Lung microvascular endothelial cell (primary cell): ENCODE measurements at places on chromosomes 3 and 15. TPM values are rescaled to one million over a fixed set of nuclear protein-coding genes. Genes with fewer than 3 reads are reported as not detected.
A peak's percentile ranks its signal among the peaks of the same experiment; 100 is the strongest.

DNA sequence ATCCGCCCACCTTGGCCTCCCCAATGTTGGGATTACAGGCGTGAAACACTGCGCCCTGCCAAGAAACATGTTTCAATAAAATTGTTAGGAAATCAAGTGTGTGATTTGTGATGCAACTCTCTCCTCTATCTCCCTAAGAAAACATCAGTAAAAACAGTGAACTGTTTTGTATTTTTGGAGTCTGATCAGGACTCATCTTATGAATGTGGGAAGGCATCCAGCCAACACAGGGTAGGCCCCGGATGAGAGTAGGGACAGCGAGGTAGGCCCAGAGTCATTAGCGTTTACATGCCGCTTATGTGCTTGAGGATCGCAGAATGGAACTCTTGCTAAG, 884 bp upstream of the GLYCTK start:
- no peak for DNase-seq

DNA sequence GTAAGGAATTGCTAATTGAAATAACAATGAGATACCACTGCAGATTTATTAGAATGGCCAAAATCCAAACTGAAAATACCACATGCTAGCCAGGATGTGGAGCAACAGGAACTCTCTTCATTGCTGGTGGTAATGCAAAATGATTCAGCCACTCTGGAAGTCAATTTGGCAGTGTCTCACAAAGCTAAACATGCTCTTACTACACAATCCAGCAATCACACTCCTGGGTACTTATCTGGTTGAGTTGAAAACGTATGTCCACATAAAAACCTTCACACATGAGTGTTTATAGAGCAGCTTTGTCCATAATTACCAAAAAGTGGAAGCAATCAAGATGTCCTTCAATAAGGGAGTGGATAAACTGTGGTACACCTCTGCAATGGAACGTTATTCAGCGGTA, 113.3 kb downstream of the SMAD6 start:
- DNase-seq = peak; percentile 75

The GOLGA8T gene
- total RNA-seq = under 0.01 TPM in 1 of 2 replicates, not detected in the other

The PCOLCE2 gene
- total RNA-seq = not detected in 2 replicates

DNA sequence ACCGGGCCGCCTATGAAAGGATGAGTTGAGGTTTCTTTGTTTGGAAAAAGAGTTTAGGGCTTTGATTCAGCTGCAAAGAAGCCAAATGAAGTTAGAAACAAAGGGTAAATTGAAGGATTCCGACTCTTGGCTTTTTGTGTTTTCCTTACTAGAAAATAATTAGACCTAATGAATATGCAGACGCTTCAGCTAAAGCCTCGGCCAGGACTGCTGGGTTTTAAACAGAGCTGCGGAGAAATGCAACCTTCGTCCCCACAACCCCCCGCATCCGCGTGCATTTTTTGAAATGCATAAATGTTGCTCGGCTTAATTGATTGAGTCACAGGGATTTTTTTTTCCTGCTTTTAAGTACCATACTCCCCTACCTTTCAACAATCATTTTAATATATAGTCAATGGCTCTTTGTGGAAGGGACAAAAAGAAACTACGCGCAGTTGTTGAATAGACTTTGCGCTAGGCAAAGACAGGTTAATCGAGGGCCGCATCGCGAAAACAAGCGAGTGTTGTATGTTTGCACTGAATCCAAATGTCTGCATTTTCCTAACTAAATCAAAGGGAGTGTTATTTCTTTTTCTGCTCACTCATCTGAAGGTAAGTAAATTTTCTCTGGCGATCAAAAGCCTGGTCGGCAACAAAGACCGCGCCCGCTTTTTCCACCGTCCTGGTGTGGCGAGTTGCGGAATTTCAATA, 1.3 kb upstream of the ZIC4 start:
- DNase-seq = no peak

- no peak for DNase-seq
These were observed 66.6 kb downstream of the ARIH1 start for GRCh38 chr15:72540606-72541237.

- no peak for DNase-seq
These were observed 345.2 kb downstream of the VGLL3 start for GRCh38 chr3:86645756-86646155.

The ACSBG1 gene
- not detected in 2 replicates for total RNA-seq

The GOLGA6D gene
- total RNA-seq = not detected in 2 replicates

GRCh38 chr3:70863049-70863448, 550.6 kb upstream of the MDFIC2 start:
- DNase-seq = no peak

DNA sequence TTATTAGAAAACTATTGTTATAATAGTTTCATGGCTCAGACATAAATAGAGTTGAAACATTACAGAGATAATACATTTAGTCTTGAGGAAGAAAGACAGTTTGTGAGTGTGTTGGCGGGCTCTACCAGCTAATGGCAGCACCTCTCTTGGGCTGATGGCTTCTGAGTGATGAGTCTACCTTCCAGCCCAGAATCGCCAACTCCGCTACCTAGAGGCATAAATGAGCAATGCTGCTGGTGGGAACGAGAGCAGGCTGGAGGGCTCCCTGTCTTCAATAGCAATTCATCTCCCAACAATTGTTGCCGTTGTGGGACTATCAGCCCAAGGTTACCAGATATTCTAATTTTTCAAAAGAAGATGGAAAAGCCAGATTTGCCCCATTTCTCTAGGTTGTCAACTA, 388.7 kb downstream of the FOXP1 start:
- DNase-seq = no peak

DNA sequence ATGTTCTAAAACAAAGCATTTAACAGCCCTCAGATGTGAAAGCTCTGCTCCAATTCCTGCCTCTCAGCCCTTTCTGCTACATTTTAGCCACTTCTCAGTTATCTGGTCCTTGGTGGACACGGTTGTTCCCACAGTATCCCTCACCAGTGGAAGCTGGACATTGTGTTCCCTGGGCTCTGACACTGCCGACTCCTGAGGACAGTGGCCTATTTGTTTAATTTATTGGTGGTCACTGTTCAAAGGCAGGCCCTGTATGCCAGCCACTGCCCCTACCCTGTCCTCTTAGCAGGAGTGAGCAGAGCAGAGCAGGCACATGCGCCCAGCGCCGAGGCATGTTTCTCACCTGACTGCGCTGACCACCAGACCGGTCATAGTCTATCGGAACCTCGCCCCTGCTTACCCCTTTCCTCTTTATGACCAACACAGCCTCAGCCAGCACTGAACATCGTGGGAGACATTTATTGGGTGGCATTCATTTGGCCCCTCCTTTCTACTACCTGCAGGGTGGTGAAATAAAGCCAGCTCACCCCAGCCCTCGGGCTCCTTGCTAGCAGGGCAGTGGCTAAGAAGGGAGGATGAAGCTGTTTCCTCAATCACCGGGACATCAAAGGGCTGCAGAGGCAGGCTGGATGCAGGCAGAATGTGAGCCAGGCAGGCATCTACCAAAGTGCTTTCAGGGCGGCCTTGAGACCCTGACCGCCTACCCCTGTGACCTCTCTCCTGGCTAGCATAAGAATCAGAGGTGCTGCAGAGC, 54.3 kb upstream of the HACD2 start:
- no peak for DNase-seq

GRCh38 chr3:196968233-196969133, at the start of gene PIGZ:
PIGZ (minus strand) TSS chr3:196968833; CDS start chr3:196952031, 16,802 bp downstream.
- DNase-seq = peak; percentile 53

GRCh38 chr3:33313331-33313730, 36.1 kb downstream of the FBXL2 start:
- no peak for DNase-seq

DNA sequence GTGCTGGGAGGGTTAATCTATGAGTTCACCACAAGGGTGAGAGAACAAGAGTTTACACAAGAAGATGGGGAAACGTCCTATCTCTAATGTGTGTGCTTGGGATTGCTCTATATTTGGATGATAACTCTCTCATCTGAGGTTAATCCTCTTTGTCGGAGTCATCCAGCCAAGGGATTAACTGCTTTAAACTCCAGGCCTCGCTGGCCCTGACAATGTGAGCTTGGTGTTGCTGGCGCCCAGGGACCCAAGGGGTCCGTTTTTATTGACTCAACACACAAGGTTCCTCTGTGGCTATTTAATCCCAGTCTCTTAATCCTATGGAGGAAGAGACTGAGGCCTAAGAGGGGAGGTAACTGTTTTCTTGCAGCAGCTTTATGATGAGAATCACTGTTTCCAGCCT, 14.2 kb downstream of the SV2B start:
- no peak for DNase-seq

DNA sequence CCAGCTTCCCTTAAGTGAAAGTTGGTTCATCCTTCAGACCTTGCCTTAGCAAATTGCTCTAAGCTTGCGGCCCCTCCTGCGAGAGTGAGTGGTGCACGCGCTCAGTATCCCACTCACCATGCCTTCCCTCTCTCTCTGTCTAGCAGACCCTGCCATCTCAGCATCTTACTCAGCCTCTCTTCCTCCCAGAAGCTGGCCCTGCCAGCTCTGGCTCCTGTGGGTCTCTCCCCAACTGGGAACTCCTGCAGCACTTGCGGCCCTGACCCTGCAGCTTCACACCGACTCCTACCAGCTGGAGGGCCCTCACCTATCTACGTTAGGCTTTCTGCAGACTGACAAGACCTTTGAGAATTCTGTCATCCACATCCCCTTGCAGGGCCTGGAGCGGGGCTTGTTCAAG, 286.1 kb upstream of the TLE3 start:
- no peak for DNase-seq

GRCh38 chr3:44510000-44510368, 32.5 kb upstream of the ZNF445 start:
- DNase-seq = peak; percentile 11

DNA sequence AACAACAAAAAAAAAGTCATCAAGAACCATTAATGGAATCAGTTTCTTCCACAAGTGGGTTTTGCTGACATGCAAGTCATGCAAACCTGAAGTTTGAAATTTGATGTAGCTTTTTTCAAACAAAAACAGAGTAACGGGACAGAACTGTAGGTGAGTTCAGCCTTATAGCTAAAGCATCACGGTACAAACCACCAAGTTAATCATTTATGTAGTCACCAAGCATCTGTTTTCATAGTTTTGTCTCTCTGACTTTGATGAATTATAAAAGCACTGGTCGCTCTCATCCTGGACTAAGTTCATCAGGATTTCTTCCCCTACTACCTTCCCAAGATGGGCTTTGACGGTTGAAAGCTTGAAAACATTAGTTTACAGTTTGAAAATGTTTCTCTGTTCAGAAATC, 117.0 kb upstream of the SAMMSON start:
- DNase-seq = no peak

GRCh38 chr15:56586206-56586605, 121.3 kb upstream of the MNS1 start:
- DNase-seq = no peak

The PRICKLE2 gene
- total RNA-seq = 1.6 and 2.6 TPM in 2 replicates

DNA sequence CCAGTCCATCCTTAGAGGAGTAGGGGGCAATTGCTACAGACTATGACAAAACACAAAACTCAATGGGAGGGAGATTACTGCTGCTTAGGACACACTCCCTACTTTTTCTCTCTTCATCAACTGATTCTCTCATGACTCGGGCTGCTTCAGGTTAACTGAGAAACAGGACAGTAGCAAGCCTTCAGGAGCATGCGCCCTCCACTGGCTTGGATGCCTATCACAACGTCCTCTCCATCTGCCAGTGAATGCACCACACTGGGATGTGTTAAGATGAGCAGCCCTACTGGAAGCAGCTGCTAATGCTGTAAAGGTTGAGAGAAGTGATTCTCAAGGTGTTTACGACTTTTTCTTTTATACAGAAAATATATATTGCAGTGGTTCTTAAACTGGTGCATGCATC, 542.3 kb downstream of the EDEM1 start:
- DNase-seq = no peak

- DNase-seq = no peak
These were observed 100.9 kb upstream of the CDIN1 start for GRCh38 chr15:36478561-36478960.

DNA sequence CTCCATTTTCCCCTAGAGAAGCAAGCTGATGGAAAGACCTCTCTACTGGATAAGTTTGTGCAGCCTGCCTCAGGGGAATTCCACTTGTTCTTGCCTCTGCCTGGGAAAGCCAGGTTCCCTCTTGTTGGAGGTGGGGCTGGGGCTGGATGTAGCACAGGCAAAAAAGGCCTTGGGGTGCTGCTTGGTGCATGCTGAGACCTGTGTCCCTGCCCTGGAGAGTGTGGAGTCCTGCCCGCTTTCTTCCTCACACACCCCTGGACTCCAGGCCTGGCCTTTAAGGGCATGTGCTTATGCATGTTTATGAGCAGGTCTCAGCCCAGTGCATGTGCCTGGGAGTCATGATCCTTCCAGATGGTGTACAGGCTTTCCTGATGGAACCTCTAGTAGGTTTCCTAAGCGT, 23.5 kb upstream of the JMJD7 start:
- no peak for DNase-seq

The C3orf52 gene
- 4.8 and 9.1 TPM in 2 replicates for total RNA-seq

DNA sequence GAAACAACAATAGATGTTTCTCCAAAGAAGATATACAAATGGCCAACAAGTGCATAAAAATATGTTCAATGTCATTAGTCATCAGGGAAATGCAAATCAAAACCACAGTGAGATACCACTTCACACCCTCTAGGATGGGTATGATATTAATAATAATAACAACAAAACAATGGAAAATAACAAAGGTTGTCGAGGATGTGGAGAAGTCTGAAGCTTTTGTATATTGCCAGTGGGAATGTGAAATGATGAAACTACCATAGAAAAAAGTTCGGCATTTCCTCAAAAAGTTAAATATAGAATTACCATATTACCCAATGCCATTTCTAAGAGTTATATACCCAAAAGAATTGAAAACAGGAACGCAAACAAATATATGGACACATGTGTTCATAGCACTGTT, 10.8 kb downstream of the BHLHE40 start:
- DNase-seq = peak; percentile 68

DNA sequence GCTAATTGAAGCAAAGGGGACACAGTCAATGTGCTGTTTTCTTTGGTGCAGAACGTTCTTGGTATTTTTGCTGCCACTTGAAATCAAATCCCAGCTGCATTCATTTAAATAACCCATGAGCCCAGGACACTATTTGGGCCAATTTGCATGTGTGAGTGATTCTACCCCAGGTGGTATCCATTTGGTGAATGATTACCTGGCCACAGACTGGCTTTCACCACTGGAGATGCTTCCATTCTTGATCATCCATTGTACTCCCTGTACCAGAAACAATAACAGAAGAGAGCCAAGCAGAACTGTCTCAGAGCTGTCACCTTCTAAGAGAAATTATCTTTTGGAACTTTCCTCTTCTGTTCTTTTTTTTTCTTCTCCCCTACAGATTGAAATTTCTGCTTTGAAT, 139.7 kb upstream of the RARB start:
- no peak for DNase-seq

The GREM1 gene
- under 0.01 TPM in 2 replicates for total RNA-seq

GRCh38 chr3:127445581-127446343, 144.8 kb downstream of the TPRA1 start:
- DNase-seq = no peak

DNA sequence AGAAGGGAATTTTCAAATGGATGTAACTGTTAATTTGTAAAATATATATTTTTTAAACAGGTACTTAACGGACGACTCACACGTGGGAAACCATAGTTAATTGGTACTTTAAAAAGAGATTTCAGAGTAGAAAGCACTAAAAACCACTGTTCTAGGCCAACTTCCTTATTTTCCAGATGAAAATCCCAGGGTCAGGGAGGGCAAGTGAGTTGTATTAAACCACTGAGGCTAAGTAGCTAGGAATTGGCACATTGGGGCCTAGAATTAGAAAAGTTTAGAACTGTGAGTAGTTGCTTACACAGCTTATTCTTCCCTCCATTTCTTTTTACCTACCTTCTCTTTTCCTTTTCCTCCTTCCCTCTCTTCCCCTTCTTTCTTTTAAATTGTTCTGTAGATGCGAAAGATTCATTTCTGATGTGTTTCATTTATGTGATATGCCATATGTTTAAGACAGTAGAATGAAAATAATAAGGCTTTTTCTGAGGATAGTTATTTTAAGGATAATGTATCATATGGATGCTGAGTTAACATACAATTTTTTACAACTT, 4.1 kb upstream of the UTS2B start:
- no peak for DNase-seq
